ENCODE measurements at places on chromosomes 2 and 18.
A peak's percentile ranks its signal among the peaks of the same experiment; 100 is the strongest.

DNA sequence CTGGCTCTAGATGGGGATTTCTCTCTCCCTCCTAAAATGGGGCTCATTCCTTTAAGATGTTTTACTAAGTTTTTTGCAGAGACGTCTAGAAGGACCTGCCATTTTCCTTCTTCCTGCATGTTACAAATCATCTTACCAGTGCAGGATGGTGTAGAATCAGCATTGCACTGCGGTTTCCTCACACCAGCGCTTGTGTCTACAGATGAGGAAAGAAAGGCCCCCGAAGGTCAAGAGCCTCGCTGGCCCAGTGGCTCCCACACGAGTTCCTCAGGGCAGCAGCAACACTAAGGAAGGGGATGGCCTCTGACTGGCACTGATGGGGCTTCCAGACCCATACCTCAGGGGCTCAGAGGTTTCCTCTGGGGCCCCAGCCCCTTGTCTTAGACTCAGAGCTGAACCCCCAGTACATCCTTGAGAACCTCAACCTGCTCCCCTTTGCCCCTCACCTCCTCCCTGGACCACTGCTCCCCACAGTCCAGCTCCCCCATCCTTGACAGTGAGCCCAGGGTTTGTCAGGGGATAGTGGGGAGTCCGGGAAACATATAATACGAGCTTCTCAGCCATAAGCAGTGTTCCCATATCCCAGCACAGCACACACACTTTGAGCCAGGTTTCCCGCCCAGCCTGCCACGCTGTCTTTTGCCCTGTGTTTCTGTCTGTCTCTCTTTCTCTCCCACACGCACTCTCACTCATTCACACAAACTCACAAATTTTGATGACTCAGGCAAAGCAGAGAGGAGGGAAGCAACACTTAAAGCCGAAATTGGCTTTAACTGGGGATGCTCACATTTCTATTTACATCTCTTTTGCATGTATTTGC, 29.4 kb downstream of the ZFP36L2 start:
- H3K36me3 ChIP-seq = no peaks in the 10 kb centered on the region
- H3K27me3 ChIP-seq = no peaks in the 10 kb centered on the region
- peaks cover 77% of the 10 kb centered on the region for H3K4me1 ChIP-seq
- H3K4me3 ChIP-seq = no peak overlapping the region

DNA sequence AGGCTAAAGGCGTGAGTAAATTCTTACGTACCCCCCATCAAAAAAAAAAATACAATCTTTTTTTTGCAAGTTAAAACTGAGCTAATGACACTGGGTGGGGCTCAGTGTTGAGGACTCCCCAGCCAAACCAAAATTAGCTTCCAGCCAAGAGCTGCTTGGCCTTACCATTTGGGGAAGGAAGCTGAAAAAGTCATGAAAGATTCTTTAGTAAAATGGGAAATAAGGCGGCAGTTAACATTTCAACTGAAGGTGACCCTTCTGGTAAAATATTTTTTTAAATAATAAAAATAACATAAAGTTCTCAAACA, 16.4 kb downstream of the SMAD7 start:
- H3K4me3 ChIP-seq = peak overlapping the region; percentile 28
- no peaks in the 10 kb centered on the region for H3K27me3 ChIP-seq
- no peaks in the 10 kb centered on the region for H3K36me3 ChIP-seq
- no peak for DNase-seq
- H3K4me1 ChIP-seq = peaks cover 60% of the 10 kb centered on the region

DNA sequence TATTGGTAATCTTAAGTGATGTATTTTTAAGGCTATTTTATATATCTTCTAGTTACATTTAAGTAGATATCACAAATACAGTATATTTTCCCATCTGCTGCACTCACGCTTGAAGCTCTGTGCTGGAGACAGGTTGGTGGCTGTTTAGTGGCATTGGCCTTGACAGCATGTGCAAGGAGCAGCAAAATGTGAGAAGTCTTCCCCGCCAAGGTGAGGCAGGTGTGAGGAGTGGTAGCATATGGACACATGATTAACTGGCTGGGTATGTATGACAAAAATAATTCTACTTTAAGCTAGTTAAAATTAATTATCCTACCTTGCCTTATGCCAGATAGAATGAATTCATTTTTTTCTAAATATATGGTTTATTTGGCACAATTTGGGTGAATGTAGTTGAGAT, 117.2 kb downstream of the CCDC102B start:
- H3K27ac ChIP-seq = no peak overlapping the region
- H3K4me3 ChIP-seq = no peak overlapping the region
- no peaks in the 10 kb centered on the region for H3K4me1 ChIP-seq
- DNase-seq = no peak
- no peaks in the 10 kb centered on the region for H3K36me3 ChIP-seq

DNA sequence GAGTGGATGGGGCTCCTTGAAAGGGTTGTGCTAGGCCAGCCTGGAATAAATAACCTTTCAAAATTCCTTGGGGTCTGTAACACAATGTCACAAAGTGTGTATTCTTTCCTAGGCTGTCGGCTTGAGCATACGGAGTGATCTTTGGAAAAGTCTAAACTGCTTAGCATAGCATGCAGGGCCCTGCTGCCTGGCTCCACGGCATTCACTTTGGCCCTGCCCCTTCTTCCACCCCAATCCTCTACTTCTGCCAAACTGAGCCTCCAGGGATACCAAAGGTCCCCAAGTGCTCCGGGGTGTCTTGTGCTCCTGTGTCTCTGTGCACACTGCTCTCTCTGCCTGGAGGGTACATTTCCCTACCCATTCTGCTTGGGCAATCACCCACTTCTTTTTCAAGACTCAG, 196.1 kb downstream of the LTBP1 start:
- DNase-seq = no peak
- no peaks in the 10 kb centered on the region for H3K4me1 ChIP-seq
- H3K27me3 ChIP-seq = no peaks in the 10 kb centered on the region
- H3K36me3 ChIP-seq = no peaks in the 10 kb centered on the region

GRCh38 chr18:53795610-53796009, 428.9 kb downstream of the MBD2 start:
- no peaks in the 10 kb centered on the region for H3K36me3 ChIP-seq
- H3K4me3 ChIP-seq = no peak overlapping the region
- no peak for DNase-seq
- no peaks in the 10 kb centered on the region for H3K27me3 ChIP-seq
- no peaks in the 10 kb centered on the region for H3K4me1 ChIP-seq

GRCh38 chr18:8721716-8722115, 16.4 kb downstream of the MTCL1 start:
- H3K27me3 ChIP-seq = no peaks in the 10 kb centered on the region
- peaks cover 7% of the 10 kb centered on the region for H3K36me3 ChIP-seq
- DNase-seq = no peak
- no peaks in the 10 kb centered on the region for H3K4me1 ChIP-seq
- no peak overlapping the region for H3K27ac ChIP-seq

- H3K27ac ChIP-seq = no peak overlapping the region
- H3K36me3 ChIP-seq = no peaks in the 10 kb centered on the region
- no peaks in the 10 kb centered on the region for H3K4me1 ChIP-seq
- no peak overlapping the region for H3K4me3 ChIP-seq
- no peak for DNase-seq
These were observed 7.2 kb upstream of the CD226 start for GRCh38 chr18:69954719-69955480.

GRCh38 chr2:160411167-160411566, 82.4 kb downstream of the RBMS1 start:
- no peaks in the 10 kb centered on the region for H3K27me3 ChIP-seq
- no peak overlapping the region for H3K4me3 ChIP-seq
- peak; percentile 35 for DNase-seq
- no peaks in the 10 kb centered on the region for H3K36me3 ChIP-seq

- no peak overlapping the region for H3K4me3 ChIP-seq
- H3K27me3 ChIP-seq = no peaks in the 10 kb centered on the region
- no peaks in the 10 kb centered on the region for H3K36me3 ChIP-seq
These were observed 87.4 kb upstream of the CAPN13 start for GRCh38 chr2:30894498-30895119.

GRCh38 chr2:232447638-232448303, 8.2 kb upstream of the ALPI start:
- H3K4me3 ChIP-seq = no peak overlapping the region
- peaks cover 4% of the 10 kb centered on the region for H3K4me1 ChIP-seq

GRCh38 chr2:20584399-20585358, 66.2 kb downstream of the HS1BP3 start:
- H3K27ac ChIP-seq = no peak overlapping the region
- no peak overlapping the region for H3K4me3 ChIP-seq
- no peaks in the 10 kb centered on the region for H3K4me1 ChIP-seq

DNA sequence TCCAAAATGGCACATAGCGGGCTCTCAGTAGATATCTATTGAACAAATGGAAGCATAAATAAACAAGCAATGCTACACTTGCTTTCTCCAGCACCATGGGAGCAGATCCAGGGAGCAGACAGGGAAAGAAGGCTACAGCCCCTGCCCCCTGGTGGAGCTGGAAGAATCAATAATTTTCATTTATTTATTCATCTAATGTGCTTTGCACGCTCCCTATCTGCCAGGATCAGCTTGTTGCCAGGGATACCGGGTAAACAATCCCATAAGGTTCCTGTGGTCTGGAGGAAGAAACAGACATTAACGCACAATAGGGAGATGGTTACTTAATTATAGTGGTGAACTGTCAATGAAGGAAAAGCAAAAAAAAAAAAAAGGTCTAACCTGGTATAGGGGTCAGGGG, 40.1 kb upstream of the CLASP1 start:
- H3K27me3 ChIP-seq = no peaks in the 10 kb centered on the region
- H3K4me1 ChIP-seq = no peaks in the 10 kb centered on the region
- H3K36me3 ChIP-seq = no peaks in the 10 kb centered on the region
- H3K27ac ChIP-seq = no peak overlapping the region
- H3K4me3 ChIP-seq = no peak overlapping the region

DNA sequence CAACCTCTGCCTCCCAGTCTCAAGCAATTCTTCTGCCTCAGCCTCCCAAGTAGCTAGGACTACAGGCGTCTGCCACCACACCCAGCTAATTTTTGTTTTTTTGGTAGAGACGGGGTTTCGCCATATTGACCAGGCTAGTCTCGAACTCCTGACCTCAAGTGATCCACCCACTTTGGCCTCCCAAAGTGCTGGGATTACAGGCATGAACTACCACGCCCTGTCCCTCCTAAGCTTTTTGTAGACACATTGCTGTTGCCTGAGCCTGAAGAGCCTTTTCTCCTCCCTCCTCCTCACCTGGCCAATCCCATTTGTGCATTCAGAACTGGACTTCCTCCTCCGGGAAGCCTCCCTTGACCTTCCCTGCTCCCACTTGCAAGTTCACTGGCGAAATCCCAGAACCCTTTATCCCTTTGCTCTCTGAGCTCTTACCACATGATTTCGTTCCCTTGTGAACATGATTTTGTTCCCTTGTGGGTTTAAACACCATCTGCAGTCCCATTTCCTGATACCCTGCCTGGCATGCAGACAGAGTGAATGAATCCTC, 2.6 kb downstream of the C2orf72 start:
- DNase-seq = no peak
- H3K27me3 ChIP-seq = peaks cover 10% of the 10 kb centered on the region
- no peaks in the 10 kb centered on the region for H3K4me1 ChIP-seq
- H3K36me3 ChIP-seq = no peaks in the 10 kb centered on the region
- H3K27ac ChIP-seq = no peak overlapping the region

DNA sequence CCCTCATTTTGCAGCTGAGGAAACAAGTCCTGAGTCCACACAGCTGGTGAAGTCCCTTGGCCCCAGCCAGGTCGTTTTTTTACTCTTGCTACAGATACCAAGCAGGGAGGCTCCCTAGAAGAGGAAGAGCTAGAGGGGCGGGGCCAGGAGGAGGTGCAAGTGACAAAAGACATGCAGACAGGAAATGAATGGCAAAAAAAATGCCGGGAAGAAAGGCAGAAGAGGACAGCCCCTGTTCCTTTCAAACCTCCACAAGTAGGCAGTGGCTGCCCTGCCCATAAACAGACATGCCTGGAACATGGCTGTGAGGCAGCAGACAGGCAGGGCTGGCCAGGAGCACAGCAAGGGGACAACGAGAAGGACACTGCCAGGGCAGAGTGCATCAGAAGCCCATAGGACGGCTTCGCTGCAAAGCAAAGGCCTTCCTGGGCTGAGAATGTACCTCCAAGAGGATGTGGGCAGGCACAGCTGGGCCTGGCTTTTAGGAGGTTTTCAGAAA, 108.7 kb downstream of the ZBTB7C start:
- H3K4me1 ChIP-seq = peaks cover 13% of the 10 kb centered on the region
- peak; percentile 71 for DNase-seq
- no peaks in the 10 kb centered on the region for H3K36me3 ChIP-seq
- H3K27me3 ChIP-seq = no peaks in the 10 kb centered on the region
- H3K4me3 ChIP-seq = peak overlapping the region; percentile 15

DNA sequence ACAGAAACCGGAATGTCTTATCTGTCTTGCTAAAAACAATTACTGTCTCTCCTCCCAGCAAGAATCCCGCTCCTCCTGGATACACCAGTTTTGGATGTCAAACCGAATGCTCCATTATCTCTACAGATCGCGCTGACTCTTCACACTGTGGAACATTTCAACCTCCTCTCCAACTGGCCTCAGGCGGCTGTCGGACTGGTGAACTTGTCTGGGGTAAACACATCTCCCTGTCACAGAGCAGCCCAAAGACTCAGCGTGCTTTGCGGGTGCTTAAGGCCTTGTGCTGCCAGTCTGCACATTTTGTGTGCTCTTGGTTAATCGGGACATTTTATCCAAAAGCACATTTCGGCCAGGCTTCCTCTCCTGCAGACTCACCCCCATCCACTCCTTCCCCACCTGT, 173.1 kb downstream of the ICOS start:
- no peak overlapping the region for H3K4me3 ChIP-seq
- no peak for DNase-seq
- H3K4me1 ChIP-seq = peaks cover 43% of the 10 kb centered on the region
- H3K36me3 ChIP-seq = no peaks in the 10 kb centered on the region
- H3K27ac ChIP-seq = peak overlapping the region; percentile 48

GRCh38 chr2:31231571-31232302, 2.2 kb upstream of the EHD3 start:
- H3K4me1 ChIP-seq = peaks cover 26% of the 10 kb centered on the region
- no peaks in the 10 kb centered on the region for H3K27me3 ChIP-seq
- H3K36me3 ChIP-seq = no peaks in the 10 kb centered on the region
- H3K27ac ChIP-seq = no peak overlapping the region
- no peak overlapping the region for H3K4me3 ChIP-seq

- peaks cover 75% of the 10 kb centered on the region for H3K36me3 ChIP-seq
- no peak overlapping the region for H3K4me3 ChIP-seq
- H3K4me1 ChIP-seq = no peaks in the 10 kb centered on the region
- no peaks in the 10 kb centered on the region for H3K27me3 ChIP-seq
- no peak overlapping the region for H3K27ac ChIP-seq
These were observed 38.5 kb downstream of the REV1 start for GRCh38 chr2:99451280-99451679.

DNA sequence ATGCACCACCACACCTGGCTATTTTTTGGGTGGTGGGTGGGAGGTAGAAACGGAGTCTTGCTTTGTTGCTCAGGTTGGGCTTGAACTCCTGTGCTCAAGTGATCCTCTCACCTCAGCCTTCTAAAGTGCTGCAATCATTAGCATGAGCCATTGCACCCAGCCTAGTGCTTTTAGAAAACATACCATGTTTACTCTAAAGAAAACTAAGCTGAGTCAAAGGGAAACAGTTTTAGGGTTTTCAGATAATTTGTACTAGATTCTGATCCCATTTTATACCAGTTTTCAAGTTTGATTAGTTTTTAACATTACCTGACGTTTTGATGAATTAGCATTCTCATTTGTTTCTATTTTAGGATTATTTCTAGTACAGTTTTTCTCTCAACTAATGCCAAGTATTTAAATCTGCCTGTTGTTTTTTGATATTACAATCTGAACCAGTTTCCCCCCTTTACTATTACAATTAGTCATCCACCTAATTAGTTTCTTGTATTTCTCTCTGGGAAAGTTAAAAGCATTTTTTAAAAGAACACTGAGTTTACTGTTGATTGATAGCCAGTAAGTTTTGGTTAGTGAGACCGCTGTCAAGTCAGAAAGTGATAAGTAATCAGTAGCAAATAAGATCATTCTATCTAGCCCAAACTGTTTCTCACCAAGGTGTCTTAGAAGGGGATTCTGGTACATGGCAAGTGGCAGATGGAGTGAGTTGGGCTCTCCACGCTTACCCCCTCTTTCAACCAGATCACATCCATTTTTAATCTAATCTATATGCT, 24.2 kb upstream of the TBR1 start:
- no peak for DNase-seq
- H3K27me3 ChIP-seq = no peaks in the 10 kb centered on the region
- no peak overlapping the region for H3K4me3 ChIP-seq
- no peaks in the 10 kb centered on the region for H3K4me1 ChIP-seq
- peaks cover 83% of the 10 kb centered on the region for H3K36me3 ChIP-seq

Data from DND-41 (cell line).